ENCODE measurements at places on chromosomes 12 and 14.
A peak's percentile ranks its signal among the peaks of the same experiment; 100 is the strongest.

DNA sequence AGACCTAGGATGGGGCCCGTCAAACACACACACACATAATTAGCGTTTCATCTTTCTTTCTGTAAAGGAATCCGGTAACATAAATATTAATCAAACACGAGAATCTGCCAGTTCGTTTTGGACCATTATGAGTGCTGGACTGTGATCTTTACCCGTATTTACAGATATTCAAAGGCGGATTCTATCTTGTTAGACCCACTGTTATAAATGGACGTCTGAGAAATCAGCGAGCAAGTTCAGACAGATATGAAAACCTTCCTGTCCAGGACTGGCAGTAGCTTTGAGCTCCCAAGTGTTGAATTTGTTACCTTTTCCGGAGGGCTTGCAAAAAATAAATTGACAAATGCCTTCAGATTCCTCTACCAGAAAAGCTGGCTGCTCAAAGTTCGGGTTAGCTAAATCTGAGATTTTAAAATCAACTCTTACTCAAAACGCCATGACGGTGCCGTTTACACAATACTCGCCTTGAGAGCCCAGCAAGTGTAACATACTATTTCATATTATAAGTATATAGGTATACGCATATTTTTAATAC is 27.6 kb downstream of the BCL11B start:
- no peak for DNase-seq

DNA sequence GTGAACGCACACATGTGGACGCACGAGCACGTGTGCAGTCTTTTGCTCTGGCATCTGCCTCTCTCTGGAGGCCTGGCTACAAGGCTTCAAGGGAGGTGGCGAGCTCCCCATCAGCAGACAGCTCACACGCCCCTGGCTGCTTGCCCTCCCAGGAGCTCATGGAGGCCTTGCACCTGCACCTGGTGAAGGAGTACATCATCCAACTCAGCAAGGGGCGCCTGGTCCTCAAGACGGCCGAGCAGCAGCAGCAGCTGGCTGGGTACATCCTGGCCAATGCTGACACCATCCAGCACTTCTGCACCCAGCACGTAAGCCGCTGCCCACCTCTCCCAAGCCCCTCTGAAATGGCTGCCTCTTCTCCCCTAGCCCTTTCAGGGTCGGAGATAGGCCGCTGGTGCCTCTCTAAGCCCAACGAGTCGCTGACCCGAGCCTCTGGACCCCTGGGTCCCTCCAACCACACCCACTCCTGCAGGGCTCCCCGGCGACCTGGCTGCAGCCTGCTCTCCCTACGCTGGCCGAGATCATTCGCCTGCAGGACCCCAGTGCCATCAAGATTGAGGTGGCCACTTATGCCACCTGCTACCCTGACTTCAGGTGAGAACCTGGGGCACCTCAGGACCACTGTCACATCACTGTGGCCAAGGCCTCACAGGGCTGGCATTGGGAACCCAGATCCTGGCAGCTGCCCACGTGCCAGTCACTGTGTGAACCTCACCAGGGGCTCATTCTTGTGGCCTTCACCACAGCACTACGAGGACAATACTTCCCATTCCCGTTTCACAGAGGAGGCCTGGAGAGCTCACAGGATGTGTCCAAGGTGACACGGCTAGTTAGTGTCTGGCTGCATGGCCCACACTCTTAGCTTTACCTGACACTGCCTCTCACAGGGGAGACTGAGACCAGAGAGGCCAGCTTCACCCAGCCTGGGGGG is 10.2 kb downstream of the TNFAIP2 start:
- DNase-seq, result no peak

GRCh38 chr12:27780612-27781408 is 774 bp upstream of the MANSC4 start:
- peak; percentile 30 for DNase-seq

DNA sequence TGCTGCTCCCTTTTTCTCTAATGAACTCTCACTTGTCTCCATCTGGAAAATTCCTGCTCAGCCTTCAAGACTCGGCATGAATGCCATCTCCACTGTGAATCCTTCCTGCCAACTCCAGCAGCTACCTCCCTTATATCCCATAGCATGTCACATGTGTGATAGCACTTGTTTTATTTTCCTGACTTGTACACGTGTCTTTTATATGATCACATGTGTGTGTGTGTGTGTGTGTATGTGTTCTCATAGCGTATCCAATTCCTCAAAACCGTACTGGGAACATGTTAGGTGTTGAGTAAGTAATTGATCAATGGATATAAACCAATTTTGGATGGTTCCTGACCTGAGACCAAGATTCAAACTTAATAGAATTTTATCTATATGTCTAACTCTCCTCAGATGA is 1107.7 kb downstream of the GALC start:
- DNase-seq, result no peak

GRCh38 chr14:77883131-77883846 is 83.4 kb downstream of the ADCK1 start:
- DNase-seq, result no peak

DNA sequence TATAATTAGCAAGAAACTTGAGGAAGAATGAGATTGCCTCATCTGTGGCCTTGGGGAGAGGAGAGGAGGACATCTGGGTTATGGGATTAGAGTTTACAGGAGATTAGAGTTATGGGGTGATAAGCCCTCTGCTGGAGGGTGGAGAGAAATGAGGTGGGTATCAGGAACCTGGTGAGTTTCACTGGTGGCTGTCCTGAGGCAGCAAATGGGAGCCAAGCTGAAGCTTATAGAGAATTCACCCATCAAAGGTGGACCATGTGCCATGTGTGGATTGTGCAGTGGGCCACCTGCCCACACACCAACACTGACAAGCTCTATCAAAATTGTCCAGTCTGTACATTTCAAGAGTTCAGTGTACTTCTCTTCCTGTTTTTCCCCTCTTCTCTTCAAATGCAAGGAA is 135.3 kb downstream of the AEBP2 start:
- no peak for DNase-seq

GRCh38 chr14:51394804-51395203 is 154.8 kb downstream of the TMX1 start:
- DNase-seq, result no peak

DNA sequence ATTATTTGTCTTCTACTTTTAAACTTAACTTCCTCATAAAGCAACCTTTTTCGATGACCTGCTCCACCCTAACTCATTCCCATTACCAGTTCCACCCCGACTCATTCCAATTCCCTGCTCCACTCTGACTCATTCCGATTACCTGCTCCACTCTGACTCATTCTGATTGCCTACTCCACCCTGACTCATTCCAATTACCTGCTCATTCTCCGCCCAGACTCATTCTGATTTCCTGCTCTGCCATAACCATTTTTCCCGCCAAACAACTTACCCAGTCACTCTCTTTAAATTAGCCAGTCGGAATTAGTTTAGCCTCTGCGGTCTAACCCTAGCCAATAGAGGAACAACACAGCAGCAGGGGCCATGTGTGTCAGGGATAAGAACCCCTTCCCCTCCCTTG is 249.1 kb downstream of the DPY19L2 start:
- no peak for DNase-seq

DNA sequence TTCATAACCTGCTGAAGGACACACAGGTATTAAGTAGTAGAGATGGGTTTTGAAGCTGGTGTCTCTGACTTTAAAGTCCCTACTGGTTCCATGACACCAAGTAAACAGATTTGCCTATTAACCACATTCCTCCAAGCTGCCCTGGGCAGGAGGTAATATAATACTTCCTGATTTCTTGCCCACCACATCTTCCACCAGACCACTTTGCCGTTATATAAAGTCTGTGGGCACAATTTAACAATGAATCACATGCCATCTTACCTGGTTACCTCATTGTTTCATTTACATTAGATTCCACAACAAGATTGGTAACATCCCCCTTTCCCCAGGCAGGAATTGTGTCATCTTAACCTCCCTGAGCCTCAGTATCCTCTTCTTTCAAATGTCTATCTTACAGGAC is 900 bp upstream of the LRRC23 start:
- DNase-seq, result no peak

GRCh38 chr12:69102856-69103255 is 136.5 kb upstream of the CPSF6 start:
- DNase-seq, result no peak

DNA sequence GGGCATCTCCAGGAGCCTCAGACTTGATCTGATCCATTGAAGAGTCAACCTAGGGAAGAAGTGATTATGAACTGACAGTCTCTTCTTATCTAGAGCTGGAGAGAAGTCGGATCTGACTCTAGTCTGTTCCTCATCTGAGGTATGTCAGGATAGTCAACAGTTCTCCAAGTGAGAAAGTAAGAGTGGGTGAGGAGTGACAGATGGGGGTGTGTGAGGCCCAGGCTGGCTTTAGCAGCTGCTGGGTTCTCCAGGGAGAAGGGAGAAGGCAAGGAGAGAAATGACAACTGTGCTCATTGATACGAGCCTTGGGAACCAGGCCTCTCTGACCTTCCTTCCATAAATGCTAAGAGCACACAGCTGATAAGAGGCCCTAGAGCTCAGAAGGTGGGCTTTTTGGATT is 53.3 kb downstream of the IRAK3 start:
- DNase-seq, result no peak

DNA sequence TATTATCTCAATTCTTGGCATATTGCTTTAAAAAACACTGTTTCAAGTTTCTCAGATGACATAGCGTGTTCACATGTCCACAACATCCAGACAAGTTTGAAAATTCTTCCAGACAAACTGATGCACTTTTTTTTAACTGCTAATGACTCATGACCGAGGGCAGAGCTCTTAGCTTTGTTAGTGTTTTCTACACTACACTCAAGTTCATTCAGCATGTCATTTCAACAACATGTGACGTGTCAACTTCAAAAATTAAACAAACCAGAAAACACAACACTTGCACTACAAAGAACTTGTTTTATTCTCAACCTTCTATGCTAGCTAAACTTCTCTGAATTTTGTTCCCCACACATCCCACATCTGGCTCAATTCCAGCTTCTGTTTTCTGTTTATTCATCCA is 1186.3 kb upstream of the FLRT2 start:
- DNase-seq, result no peak

GRCh38 chr14:76669770-76670169 is 91.5 kb upstream of the VASH1 start:
- no peak for DNase-seq

GRCh38 chr12:15532364-15532977 is 210.2 kb downstream of the PTPRO start:
- no peak for DNase-seq

DNA sequence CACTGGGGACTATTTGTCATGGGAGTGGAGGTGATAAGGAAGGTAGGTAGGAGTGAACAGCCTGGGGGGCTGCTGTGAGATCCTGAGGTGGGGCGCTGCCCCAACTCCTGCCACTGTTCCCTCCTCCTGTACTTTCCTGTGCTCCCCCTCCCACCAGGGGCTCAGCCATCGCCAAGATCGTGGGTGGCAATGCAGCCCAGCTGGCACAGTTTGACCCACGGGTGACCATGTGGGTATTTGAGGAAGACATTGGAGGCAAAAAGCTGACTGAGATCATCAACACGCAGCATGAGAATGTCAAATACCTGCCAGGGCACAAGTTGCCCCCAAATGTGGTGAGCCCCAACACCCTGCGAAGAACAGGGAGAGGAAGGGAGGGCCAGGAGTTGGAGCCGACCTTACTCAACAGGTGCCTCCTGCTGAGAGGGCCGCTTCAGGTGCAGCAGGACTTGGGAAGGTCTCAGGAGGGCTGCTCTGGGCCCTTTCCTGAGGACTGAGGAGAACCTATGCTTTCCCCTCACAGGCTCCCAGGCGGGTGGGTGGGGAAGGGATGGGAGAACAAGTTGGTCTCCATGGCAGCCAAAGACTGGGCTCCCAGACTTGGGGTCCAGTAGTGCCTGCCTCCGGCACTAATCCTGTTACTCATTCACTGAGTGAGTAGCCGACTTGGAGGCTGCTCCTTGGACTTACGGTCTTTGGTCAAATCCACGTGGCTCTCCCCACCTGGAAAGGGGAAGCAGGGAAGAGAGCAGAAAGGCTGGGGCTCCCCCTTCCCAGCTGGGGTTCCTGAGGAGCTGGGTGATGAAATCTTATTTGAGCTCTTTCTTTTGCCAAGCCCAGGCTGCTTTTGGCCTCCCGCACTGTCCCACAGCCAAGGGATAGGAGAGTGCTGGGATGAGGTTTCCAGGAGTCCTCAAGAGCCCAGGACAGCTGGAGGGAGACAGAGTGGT is 884 bp downstream of the GPD1 start:
- no peak for DNase-seq

DNA sequence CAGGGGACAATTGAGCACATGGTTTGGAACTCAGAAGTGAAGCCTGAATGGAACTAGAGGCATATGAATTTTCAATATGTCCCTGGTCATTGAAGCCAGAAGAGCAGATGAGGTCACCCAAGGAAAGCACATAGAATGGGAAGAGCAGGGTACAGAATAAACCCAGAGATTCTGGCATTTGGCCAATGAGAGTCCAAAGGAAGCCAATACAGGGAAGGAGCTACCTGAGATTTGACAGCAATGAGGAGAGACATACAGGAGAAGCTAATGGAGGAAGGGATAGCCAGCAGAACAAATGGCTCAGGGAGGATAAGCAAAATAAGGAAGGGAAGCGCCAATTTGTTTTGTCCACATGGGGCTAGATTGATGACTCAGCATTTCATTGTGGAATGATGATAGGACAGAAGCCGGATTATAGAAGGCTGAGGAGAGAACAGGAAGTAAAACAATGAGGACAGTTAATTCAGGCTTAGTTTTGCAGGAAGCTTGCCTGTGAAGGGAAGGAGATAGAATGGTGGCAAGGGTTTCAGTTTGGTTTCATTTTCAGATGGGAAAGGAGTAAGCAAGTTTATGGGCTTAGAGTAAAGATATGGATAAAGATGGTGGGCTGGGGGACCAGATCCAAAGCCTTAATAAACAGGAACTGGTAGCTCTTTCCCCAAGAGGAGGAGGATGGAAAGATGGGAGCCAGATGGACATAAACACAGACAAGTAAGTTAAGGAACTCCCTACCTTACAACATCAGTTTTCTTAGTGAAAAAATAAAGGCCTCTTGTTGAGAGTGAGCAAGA is 3.2 kb upstream of the SPTSSA start:
- peak; percentile 95 for DNase-seq

DNA sequence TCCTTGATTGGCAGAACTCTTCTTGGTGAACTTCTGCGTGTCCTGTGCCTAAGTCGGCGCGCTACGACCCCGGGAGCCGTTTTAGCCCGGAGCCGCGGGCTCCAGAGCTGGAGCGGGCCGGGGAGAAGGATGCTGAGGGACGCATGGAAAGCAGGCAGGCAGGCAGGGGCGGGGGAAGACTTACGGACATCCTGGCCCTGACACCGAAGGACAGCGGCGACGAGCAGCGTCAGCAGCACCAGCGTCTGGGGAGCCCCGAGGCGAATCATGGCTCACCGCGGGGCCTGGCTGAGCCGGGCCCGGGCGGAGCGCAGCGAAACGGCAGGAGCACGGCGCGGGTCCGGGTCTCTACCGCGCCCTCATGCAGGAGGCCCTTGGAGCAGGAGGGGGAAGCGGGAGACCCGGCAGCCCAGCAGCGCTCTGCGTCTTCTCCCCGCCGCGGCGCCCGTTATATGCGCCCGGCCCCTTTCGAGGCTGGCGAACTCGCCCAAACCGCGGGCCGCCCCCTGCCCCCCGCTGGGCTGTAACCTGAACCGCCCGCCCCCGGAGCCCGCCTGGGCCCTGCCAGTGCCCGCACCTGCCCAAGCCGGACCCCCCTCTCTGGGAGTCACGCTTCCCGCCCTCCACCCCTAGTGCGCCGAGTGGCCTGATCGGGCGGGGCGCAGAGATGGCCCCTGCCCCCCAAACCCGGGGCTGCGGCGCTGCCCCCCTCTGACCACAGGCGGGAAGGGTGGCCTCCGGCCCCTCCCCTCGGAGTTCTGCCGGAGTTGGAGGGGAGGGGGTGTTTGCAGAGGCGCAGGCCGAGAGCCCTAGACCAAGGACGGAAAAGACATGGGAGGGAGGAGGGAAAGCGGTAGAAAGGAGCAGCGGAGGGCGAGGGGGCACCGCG is at the start of gene COL2A1:
TSS of gene COL2A1 (minus strand) at position 424 of the 889 bp plus-strand sequence. CDS start at position 269, 155 bp downstream.
- no peak for DNase-seq
